ENCODE measurements at places on chromosomes 5 and 9.

GRCh38 chr9:23855873-23856604 is 30.0 kb upstream of the ELAVL2 start:
- no peak for DNase-seq

DNA sequence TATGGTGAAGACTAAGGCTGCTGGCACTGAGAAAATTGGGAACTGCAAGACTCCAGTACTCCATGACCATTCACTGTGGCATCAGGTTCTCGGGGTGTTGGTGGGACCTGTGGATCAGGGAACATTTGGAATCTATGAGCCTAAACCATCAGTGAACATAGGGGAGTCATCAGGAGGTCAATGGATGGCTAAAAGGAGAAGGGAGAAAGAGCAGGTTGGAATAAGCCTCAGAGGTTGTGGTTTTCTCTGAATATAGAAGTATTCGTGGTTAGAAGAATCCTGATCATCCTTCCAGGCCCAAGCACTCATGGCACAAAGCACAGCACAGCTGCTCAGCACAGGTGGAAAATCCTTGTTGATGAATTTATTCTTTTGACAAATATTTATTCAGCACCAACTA is 156.6 kb downstream of the SEMA6A start:
- no peak for DNase-seq

GRCh38 chr5:36877667-36878391 is 1.3 kb downstream of the NIPBL start:
- DNase-seq = no peak

DNA sequence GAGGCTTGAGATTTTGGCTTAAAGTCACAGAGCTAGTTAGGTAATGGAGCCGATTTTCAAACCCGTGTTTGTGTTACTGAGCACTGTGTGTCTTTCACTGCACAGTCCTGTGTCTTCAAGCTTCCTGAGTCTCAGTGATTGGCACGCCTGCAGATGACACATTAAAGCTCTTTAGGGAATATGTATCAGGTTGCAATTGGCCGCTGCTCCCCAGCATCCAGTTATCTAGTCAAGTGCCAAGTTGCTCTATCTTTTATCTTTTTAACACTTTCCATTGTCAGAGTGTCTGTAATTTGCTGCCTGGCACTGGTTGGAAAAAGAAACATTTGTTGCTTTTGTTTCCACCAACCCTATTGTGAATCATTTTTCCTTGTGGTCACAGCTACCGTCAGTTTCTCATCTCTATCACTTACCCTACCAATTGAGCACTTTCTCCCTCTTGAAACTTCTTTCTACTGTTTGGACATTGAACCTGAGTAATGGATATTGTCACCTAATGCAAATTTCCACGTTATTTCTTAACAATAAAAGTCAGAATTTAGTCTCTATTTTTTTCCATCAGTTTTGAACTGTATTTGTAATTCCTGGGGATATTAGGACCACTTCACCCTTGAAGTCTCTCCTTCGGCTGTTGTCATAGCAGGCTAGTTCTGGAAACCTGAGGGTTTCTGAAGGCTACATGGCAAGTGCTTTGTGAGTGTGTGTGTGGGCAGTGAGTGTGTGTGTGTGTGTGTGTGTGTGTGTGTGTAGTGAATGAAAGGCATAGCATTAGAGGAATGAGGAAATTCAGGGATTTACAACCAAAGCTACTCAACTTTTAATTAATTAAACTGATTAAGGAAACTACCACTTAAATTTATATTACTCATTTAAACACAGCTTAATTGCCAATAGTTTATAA is 274.3 kb downstream of the ISL1 start:
- DNase-seq = no peak

DNA sequence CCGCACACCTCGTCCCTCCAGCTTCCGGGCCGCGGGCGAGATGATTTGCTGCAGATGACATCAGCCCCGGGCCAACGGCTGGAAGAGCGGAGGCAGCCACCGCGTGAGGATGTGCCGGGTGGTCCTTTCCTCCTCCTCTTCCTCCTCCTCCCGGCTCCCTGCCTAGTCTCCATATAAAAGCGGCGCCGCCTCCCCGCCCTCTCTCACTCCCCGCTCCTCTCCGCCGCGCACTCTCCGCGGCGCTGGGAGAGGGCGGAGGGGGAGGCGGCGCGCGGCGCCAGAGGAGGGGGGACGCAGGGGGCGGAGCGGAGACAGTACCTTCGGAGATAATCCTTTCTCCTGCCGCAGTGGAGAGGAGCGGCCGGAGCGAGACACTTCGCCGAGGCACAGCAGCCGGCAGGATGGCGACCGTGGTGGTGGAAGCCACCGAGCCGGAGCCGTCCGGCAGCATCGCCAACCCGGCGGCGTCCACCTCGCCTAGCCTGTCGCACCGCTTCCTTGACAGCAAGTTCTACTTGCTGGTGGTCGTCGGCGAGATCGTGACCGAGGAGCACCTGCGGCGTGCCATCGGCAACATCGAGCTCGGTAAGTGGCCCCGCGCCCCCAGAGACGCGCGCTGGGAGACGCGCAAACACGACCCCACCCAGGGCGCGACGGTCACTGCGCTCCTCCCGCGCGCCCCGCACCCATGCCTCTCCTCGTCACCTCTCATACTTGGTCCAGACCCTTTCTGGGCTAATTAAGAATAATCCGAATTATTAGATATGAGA is at the start of gene MAP1B:
Gene MAP1B (plus strand): TSS at position 345 of the 770 bp plus-strand sequence. CDS start 57 bp downstream, at position 402.
- no peak for DNase-seq

DNA sequence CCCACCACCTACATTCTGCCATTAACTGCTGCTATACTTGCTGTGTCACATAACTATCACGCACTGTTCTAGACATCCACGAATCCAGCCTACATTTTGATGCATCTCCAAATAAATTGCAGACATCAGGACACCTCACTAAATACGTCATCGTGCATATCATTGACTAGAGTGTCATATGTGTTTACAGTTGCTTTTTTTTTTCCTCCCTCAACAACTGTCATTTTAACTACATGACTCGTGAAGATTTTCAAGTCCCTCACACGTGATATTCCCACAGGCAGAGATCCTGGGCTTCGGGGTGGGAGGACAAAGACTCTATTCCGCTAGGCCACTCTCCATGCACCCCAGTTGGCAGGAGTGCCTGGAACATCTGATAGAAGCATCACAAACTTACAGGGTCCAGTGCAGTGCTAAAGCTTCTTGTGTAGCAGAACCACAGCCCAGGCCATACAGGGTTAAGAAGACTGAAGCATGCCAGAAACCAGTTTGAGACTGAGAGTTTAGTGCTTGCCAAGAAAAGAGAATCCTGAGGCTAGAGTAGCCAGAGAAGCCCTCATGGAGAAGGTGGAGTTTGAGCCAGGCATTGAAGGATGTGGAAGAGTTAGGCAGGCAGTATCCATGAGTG is 1.1 kb downstream of the PCYOX1L start:
- no peak for DNase-seq

DNA sequence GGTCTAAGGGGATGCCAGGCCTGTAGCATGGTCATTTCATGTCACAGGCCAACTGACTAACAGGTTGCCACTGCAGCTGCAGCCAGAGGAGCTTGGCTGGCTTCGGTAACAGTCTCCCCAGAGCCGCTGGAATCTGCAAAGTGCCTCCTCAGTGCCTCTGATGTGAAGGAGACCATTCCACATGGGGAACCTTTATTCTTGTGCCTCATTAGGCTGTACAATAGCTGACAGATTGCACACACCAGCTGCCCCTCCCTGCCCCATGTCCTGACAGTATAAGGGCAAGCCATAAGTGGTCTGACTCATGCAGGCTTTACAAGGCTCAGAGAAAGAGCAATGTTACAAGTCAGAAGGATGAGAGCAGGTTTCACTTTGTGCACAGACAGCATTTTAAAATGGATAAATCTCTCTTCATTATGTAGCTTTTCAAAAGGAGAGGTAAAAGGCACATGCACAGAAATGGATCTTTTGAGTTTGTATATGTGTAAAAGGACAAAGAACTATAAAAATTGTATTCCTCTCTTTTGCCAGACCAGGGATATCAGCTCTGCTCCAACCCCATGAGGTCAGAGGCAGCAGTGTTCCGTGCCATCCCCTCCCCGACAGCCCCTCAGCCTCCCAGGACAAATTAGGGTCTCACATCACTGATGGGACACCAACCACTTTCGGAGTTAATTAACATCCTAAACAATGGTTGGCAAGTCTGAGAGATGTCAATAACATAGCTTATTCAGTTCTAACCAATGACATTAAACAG is 467.8 kb downstream of the TMEM232 start:
- DNase-seq = no peak

DNA sequence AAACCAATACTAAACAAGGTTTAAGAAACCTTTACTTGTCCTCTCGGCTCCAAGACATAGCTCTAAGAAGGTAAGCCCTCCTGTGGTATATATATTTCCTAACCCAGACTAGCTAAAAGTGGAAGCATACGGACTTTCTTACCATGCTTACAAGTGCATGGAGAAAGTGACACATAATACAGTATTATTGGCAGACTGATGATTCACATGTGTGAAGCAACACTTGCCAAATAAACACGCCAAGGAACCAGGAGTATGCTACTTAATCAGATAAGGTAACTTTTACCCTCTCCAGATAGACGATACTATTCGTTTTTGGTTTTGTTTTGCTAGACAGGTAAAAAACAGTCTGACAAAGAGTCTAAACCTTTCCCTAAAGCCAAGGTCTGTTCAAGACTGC is 264.1 kb downstream of the MLLT3 start:
- DNase-seq = no peak

GRCh38 chr9:81499021-81499454 is 190.3 kb downstream of the TLE1 start:
- no peak for DNase-seq

- no peak for DNase-seq
These were observed 34.1 kb downstream of the NEK6 start for GRCh38 chr9:124291801-124292396.

- no peak for DNase-seq
These were observed 178.8 kb downstream of the GAPVD1 start for GRCh38 chr9:125440411-125440810.

- no peak for DNase-seq
These were observed 841 bp upstream of the NINJ1 start for GRCh38 chr9:93134740-93135444.

DNA sequence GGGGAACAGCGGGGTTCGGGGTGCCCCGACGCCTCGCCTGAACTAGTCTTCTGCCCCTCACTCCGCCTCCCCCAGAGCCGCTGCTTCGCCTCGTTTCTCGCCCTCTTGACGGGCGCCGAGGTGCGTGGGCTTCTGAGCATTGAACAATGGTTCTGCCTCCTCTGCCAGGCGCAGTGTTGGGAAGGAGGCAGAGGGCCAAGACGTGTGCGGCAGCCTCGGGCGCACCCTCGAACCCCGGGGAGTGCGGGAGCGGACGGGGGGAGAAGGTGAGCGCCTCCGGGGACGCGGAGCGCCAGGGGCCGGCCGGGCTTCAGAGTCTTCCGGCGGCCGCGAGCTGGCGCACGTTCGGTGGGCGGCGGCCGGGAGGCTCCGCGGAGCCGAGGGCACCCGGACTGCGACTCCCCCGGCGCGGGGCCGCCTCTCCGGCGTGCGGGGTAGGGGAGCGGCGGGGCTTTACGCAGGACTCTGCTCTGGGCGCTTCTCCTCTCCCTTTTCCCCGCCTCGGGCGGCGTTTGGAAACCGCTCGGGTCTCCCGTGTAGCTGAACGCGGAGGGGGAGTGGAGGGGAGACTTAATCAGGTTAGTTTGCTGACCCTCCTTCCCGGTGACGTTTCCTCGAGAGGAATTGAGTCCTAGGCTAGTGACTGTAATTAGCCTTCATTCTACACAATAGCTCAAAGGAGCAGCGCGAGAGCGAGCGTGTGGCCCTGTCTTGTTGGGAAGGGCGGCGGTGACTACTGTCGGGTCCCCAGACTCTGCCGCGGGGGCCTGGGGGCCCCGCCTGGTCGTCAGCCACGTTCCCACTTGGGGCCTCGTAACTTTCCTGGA is 1.1 kb downstream of the VLDLR start:
- peak; percentile 91 for DNase-seq

GRCh38 chr5:138945421-138946240 is 70.5 kb upstream of the LRRTM2 start:
- no peak for DNase-seq

DNA sequence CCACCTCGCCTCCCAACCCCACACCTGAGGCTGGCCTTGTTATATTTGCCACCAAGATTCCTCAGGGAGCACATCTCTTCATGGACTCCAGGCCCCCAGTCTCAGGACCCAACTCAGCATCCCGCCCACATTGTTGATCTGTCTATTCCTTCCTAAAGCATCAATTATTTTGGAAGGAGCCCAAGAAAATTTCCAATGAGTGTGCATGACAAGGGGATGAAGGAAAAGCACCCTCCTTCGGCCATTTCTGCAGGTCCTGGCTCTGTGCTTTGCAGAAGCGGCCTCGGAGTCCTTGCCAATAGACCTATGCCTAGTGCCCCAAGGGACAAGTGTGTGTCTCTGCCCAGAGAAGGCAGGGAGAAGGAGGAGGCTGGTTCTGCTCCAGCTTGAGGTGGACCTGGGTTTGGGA is 273.2 kb downstream of the GADD45G start:
- peak; percentile 66 for DNase-seq

DNA sequence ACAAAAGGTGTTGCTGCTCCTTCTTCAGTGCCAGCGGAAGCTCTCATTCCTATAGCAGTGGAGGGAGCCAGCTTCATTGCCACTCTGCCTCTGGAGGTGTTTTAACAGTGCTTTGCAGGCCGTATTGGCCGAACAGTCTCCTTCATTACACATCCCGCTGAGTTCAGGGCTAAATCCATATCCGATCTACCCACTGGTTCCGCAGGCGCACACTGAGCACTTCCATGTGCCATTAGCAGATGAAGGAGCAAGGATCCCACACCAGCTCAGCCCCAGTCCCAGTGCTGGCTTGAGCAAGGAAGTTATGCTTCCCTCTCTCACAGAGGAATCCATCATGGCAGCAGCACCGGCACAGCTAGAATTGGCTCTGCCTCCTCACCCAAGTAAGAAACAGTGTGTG is 121.2 kb upstream of the IRX2 start:
- peak; percentile 88 for DNase-seq

DNA sequence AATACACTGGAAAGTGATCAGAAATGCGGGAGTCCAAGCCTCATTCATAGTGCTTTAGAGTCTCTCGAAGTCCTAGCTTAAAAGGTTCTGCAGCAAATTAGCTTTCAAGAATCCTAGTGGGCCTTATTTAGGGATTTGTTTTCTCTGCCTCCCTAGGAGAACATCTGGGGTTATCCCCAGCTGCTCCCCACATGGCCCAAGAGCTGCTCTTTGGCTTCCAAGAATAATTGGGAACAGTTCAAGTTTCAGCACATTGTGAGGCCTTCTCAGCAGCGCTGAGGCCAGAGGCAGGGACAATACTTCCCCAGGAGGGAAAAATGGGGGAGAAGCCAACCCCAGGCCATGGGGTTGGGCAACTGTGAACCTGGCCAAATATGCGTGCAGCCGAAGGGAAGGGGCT is 108.7 kb downstream of the LIFR start:
- DNase-seq = no peak

GRCh38 chr9:128475867-128476266 is 20.1 kb downstream of the ODF2 start:
- no peak for DNase-seq
